ENCODE measurements at places on chromosomes 13 and 19. TPM values are rescaled to one million over a fixed set of nuclear protein-coding genes. Genes with fewer than 3 reads are reported as not detected.

The GEMIN7 gene
- 58.2 TPM for total RNA-seq

The MTMR6 gene
- 21.7 TPM for total RNA-seq

The MYO16 gene
- total RNA-seq = 1.2 TPM

The KLC3 gene
- 7.8 TPM for total RNA-seq

The PCDH9 gene
- total RNA-seq = 0.40 TPM

The ANGPTL4 gene
- total RNA-seq = 82.0 TPM

The TGFBR3L gene
- total RNA-seq = 1.6 TPM

The ATP1A3 gene
- total RNA-seq = 0.36 TPM

The ZNF835 gene
- 4.6 TPM for total RNA-seq

The PALM gene
- 17.1 TPM for total RNA-seq

All from epithelial cell of proximal tubule (primary cell).